Body of pancreas (tissue), 4 donors: ENCODE measurements at places on chromosomes 3 and 15. TPM values are rescaled to one million over a fixed set of nuclear protein-coding genes. Genes with fewer than 3 reads are reported as not detected.

- DNase-seq, result peak; percentile 67
- no peaks in the 10 kb centered on the region for H3K4me1 ChIP-seq
- no peak overlapping the region for H3K27ac ChIP-seq
- no peak overlapping the region for H3K4me3 ChIP-seq
These were observed 7.4 kb upstream of the U2SURP start for GRCh38 chr3:142993958-142994442.

DNA sequence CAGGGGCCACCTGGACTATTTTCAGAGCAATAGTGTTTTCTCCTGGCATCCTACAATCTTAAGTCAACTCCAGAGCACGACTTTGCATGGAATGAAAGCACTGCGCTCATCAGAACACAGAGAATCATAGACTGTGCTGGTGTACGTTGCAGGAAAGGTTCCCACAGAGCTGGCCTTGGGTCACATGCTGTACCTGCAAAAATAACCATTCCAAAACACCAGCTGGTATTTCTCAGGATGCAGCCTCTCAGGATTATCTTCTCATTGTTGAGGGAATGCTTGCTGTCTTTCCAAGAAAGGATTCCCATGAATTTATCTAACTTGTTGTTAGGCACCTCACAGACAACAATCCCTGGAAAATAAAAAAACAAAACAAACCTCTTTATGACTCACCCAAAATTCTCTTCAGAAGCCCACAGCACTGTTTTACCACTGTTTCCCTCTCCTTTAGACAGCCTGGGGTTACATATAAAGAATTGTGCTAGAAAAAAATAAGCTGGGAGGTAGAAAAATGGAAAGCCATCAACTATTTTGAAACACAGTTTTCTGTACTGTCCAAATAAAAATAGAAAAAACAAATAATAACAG lies 131.7 kb downstream of the ATP8B4 start:
- no peak for DNase-seq
- no peaks in the 10 kb centered on the region for H3K27me3 ChIP-seq
- H3K4me3 ChIP-seq, result no peak overlapping the region
- H3K36me3 ChIP-seq, result no peaks in the 10 kb centered on the region

- H3K36me3 ChIP-seq, result no peaks in the 10 kb centered on the region
- H3K4me3 ChIP-seq, result no peak overlapping the region
- H3K27ac ChIP-seq, result no peak overlapping the region
These were observed 36.7 kb downstream of the CIP2A start for GRCh38 chr3:108552267-108553159.

DNA sequence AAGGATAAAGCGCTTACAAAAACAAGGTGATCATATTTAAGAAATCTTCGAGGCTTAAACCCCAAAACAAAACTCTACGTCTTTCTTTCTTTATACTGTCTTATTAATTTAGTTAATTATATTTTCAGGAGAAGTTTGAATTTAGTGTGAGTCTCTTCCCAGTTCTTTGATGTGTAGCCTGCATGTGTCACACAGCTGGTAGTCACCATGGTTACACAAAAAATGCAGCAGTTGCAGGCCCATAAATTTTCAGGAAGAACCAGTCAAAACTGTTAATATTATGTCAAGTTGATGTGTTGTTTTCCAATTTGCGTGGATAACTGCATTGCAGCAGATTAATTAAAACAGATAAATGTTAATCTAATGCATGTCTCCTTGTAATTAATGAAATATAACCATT lies 10.4 kb downstream of the CLSTN2 start:
- no peak for DNase-seq
- no peak overlapping the region for H3K4me3 ChIP-seq
- H3K27me3 ChIP-seq, result no peaks in the 10 kb centered on the region
- H3K4me1 ChIP-seq, result no peaks in the 10 kb centered on the region
- H3K36me3 ChIP-seq, result no peaks in the 10 kb centered on the region

GRCh38 chr3:115687721-115688120 lies 64.4 kb downstream of the GAP43 start:
- H3K4me1 ChIP-seq, result no peaks in the 10 kb centered on the region
- DNase-seq, result no peak
- H3K36me3 ChIP-seq, result no peaks in the 10 kb centered on the region
- H3K27ac ChIP-seq, result no peak overlapping the region
- no peak overlapping the region for H3K4me3 ChIP-seq
- H3K27me3 ChIP-seq, result no peaks in the 10 kb centered on the region

GRCh38 chr3:186021673-186022362 lies 84.0 kb upstream of the TRA2B start:
- H3K4me3 ChIP-seq, result no peak overlapping the region
- no peaks in the 10 kb centered on the region for H3K27me3 ChIP-seq
- H3K27ac ChIP-seq, result no peak overlapping the region
- no peaks in the 10 kb centered on the region for H3K36me3 ChIP-seq
- peaks cover 7% of the 10 kb centered on the region for H3K4me1 ChIP-seq

The ST8SIA2 gene
- not detected for total RNA-seq

The MESD gene
- total RNA-seq, result 22.3 TPM

The RETNLB gene
- not detected for total RNA-seq
